ENCODE measurements at places on chromosomes 2 and 18.
A peak's percentile ranks its signal among the peaks of the same experiment; 100 is the strongest.

DNA sequence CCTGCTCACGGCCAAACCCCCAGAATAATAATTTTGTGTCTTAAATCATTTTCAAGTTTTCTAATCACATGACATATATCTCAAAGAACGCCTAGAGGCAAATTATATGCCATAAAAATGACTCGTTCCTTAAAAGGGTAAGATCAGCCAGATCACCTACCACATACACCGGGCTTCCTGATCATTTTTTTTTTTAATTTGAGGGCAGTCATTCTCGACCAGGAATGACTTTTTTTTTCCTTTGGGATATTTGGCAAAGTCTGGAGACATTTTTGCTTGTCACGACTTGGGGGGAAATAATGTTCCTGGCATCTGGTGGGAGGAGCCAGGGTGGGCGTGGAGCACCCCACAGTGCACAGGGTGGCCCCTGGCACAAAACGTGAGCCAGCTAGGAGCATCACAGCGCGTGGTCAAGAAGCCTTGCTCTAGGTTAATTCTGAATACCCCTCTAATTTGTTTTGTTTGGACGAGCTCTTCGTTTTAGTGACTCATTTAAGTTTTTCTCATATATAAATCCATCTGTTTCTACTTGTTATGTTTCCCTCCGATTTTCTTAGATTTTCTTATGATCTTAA is 94.9 kb downstream of the TWIST2 start:
- DNase-seq: no peak

DNA sequence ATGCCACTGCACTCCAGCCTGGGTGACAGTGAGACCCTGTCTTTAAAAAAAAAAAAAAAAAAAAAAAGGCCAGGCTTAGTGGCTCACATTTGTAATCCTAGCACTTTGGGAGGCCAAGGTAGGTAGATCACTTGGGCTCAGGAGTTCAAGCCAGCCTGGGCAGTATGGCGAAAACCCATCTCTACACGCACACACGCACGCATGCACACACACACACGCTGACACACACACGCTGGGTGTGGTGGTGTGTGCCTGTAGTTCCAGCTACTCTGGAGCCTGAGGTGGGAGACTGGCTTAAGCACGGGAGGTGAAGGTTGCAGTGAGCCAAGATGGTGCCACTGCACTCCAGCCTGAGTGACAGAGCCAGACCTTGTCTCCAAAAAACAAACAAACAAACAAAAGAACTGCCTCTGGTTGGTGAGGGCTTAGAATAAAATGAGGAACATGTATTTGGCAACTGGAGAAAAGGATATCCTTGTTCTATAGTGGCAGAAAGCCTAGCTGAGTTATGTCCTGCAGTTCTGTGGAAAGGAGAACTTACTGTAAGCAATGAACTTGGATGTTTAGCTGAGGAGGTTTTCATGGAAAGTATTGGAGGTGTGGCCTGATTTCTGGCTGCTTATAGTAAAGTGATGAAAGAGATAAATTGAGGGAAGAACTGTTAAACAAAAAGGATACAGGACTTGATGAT is 34.0 kb downstream of the HAT1 start:
- peak; percentile 26 for DNase-seq

DNA sequence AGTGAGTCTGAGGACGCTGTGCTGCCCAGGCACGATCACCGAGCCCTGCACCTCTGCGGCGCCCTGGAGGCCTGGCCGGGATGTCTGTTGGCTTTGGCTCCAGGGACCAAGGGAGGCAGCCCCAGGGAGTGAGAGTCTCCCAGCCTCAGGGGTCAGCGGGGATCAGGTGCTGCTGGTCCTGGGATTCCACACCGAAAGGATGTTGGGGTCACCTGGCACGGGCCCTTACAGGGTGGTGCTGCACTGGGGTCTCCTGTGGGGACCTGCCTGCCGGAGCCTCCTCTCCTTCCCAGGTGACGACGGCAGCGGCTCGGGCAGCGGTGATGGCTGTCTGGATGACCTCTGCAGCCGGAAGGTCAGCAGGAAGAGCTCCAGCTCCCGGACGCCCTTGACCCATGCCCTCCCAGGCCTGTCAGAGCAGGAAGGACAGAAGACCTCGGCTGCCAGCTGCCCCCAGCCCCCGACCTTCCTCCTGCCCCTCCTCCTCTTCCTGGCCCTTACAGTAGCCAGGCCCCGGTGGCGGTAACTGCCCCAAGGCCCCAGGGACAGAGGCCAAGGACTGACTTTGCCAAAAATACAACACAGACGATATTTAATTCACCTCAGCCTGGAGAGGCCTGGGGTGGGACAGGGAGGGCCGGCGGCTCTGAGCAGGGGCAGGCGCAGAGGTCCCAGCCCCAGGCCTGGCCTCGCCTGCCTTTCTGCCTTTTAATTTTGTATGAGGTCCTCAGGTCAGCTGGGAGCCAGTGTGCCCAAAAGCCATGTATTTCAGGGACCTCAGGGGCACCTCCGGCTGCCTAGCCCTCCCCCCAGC is 30.5 kb downstream of the GPC1 start:
- DNase-seq: no peak

GRCh38 chr2:75709297-75709696 is 1.4 kb downstream of the GCFC2 start:
- DNase-seq: no peak

DNA sequence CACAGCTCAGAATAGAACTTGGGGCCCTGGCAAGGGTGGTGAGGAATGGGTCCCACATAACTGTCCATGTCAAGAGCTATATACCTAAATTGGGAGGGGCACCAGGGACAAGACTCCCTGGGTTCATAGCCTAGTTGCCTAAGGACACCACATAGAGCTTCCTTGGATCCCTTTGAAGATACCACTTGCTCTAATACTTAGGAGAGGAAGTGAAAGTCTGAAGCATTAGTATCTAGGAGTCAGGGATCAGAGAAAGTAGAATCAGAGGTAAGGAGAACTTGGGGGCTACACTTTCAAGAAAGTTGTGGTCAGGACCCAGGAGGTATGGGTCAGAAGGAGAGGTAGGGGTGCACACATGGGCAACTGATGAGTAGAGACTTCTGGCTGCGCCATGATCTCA is 318.2 kb upstream of the SLC39A10 start:
- DNase-seq: no peak

All from KG1 (cell line).